ENCODE measurements at places on chromosomes 1 and 21. TPM values are rescaled to one million over a fixed set of nuclear protein-coding genes. Genes with fewer than 3 reads are reported as not detected.

MRAP gene
- not detected for polyA plus RNA-seq

XKR8 gene
- 8.1 TPM for polyA plus RNA-seq

RNU1-3 gene
- polyA plus RNA-seq, result not detected

SLC26A9 gene
- 0.35 TPM for polyA plus RNA-seq

FALEC gene
- 0.40 TPM for polyA plus RNA-seq

DMBX1 gene
- polyA plus RNA-seq, result not detected

- DNase-seq, result no peak
Measured at GRCh38 chr1:79204779-79205479, 198.4 kb upstream of the ADGRL4 start.

DNA sequence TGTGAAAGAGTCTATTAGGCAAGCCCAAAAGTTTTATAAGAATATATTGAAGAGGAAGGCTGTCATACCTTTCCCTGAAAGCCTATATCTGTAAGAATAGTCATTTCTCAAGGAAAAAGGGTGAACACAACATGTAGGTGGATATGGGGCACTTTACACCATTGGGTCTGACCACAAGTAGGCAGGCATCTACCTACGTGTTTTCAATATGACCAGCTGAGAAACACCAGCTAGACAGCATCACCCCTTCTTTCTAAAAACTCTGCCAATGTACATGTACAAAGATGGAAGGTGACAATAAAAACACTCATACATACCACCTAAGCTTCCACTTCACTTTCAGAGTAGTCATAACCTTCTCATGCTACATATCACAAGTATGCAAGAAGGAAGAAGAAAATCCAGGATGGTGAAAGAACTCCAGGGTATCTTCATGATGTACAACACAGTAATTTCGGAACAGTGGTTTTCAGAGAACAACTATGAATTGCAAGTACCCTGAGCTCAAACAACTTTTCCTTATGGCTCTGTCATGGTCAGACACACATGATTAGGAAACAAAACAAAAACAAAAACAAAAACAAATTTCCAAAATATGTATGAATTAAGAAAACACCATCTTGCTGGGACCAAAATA is 98.5 kb upstream of the ADGRL2 start:
- no peak for DNase-seq

DNA sequence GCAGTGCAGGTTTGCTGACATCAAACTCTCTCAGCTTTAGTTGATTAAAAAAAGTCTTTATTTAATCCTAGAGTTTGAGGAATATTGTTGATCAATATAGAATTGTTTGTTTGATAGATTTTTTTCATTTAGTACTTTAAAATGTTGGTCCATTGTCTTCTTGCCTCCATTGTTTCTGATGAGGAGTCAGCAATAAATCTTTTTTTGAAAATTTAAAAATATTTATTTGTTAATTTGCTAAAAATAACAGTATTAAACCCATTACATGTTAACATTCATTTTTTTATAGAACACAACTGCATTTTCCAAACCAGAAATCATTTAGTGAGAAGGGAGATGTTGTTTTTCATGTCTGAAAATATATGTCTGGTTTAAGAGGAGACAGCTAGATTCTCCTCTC is 173.8 kb upstream of the USP24 start:
- DNase-seq, result no peak

DNA sequence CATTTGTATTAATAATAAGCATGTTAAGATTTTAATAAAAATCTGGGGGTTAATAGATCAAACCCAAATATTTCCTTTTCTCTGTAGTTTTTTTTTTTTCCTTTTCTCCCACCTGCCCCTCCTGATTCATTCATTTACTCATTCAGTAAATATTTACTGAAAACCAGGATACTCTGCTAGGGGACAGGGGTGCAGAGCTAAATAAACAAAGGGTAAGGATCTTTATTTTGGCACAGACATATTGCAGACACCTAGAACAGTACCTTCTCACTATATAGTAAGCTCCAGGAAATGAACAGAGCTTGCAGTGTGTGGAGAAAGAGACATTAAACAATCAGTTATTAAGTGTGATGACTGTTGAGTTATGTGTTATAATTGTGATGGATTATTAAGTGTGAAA is 60.9 kb downstream of the AK5 start:
- no peak for DNase-seq

DNA sequence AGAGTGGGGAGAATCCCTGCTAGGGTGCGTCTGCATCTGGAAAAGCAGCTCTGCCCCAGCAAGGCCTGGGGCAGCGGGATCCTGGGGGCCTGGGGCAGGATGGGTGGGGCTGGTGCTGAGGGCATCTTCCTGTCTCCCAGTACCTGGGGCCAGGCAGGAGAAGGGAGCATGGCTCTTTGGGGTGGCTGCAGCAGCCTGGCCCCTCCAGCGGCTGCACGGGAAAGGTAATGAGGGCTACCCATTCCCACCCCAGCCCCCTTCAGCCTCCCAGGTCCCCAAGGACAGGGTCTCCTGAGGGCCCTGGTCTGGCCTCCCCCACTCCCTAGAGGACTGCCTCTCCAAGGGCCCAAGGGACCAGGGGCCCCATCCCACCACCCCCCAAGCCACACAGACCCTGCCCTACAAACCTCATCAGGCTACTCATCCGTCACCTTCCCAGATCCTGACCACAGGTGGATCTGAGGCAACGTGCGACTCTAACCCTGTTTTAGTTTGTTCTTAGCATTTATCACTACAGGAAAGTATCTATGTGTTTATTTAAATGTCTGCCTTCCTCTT is 910 bp upstream of the ANKRD65 start:
- no peak for DNase-seq

- no peak for DNase-seq
Measured at GRCh38 chr1:198273748-198274295, 117.0 kb downstream of the NEK7 start.

DNA sequence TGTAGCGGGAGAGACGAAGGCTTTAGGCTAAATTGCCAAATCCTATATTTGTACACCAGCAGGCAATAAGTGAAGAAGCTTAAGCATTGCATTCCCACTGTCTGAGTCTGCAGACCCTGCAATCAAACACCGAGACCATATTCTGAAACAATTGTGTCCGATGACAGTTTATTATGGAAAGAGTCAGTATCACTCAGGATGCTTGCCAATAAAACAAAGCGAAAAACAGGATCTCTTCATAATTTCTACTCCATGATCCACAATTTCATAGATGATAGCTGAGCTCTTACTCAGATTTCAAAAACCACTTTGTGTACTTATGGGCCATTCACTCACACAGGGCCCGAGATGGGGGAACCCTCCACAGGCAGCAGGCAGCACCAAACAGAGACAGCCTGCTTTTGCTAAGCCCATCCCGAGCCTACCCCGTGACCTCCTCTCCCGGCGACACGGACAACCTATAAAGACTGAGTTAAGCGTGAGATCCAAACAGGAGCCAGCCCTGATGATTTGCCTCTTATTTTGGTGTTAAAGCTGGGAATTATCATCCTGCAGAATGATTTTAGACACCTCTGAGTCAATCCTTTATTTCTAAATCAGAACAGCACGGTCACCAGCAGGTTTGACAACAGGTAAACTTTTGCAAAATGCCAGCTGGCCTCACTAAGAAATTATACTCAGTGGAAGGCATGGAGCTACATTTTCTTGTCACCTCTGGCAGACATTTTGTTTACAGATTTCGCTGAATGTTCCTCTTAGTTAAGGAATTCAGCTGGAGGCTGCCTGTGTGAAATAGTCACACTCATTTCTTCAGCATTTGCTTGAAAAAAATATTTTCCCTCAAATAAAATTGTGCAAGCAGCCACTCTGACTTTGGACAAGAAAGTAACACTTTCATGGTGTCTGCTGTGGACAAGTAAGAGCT is 212.4 kb downstream of the GPATCH2 start:
- no peak for DNase-seq

DNA sequence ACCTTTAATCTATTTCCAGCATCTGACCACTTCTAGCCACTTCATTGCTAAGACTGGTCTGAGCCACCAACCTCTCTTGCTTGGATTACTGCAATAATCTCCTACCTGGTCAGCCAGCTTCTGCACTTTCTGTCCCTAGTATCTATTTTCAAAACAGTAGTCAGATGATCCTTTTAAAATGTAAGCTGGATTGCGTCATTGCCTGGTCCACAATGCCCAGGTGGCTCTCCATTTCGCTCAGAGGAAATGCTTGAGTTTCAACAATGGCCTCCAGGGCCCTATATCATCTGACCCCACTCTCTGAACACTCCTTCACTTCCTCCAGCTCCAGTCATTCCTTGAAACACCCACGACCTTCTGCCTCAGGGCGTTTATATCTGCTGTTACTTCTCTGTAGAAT is 2.3 kb downstream of the FYB2 start:
- no peak for DNase-seq

DNA sequence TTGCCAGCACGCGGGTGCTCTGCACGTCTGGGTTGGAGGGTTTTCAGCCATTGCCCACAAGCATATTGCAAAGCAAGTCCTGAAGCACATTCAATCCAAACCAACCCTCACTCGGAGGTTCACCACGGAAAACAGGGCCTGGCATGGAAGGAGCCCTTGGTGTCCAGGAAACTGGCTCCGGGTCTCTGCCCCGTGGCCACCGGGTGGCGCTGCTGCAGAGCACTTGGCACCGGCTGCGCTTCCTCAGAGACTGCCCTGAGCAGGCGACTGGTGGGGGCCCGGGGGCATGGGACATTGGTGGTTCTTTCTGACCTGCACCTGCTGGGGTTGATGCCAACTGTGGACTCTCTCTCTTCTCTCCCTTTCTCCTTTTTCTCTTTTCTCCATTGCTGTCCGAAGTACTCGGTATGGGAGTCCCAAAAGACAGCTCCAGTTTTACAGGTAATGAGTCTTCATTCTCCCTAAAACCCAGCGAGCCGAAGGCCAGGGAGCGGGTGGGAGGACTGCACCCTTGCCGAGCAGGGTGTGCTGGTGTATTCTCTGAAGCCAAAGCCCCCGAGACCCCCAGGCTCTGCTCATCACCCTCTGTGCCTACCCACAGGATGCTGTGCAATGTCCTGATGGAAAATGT is 4.1 kb upstream of the KCNAB2 start:
- no peak for DNase-seq

GRCh38 chr1:167937709-167938010 is 788 bp upstream of the MPC2 start:
- DNase-seq, result no peak

DNA sequence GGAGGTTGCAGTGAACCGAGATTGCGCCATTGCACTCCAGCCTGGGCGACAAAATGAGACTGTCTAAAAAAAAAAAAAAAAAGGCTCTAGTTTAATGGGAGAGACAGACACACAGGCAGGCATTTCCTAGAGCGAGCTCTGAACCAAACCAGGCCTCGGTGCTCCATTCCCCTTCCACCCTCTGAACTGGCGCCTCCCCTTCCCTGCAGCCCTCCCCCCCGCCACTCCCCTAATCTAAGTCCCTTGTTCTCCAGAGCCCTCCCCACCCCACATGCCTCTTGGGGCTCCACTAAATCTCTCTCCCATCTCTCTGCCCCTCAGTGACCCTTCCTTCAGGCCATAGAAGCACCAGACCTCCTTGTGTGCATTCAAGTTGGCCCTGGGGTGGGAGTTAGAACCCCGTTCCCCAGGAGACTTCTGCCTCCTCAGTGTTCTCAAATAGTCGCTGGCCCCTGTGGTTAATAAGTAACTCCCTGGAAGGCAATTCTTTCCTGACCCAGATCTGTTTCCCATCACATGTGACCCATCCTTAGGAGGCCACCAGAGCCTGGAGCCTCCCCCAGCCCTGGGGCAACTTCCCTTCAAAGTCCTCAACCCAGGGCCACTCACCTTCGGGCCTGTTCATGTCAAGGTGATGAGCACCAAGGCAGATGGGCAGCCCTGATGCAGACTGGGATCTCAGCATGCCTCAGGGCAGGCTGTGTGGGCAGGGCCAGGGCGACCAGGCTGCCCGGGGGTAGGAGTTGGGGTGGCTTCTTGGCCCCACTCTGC is 42.6 kb upstream of the EPB41 start:
- DNase-seq, result no peak

GRCh38 chr1:60984062-60984799 is 98.1 kb upstream of the NFIA start:
- peak; percentile 69 for DNase-seq

DNA sequence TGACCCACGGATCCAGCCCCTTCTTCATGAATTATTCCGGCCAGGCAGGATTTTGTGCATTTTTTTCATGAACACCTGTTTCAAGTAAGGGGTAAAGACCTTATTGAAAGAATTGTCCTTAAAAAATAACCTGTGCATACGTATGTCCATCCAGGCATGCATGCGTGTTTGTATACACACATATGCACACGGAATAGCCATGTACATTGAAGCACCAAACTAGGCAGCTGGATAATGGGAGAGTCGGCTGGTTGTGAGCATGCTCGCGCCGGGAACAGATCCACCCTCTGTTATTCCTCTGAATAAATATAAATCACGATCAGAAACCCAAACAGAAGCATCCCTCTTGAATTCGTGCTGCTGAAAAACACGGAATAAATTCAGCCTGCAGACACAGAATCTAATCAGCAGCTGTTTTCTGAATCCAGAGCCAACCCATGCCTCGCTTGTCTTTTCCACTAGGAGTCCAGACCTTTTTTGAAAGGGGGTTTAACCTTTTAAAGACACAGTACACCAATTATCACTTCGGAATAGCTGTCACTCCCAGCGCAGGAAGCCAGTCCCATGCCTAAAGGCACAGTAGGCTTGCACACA is at the start of gene HIVEP3:
HIVEP3 (minus strand) TSS at position 473 of the 594 bp plus-strand sequence.
- DNase-seq, result no peak

DNA sequence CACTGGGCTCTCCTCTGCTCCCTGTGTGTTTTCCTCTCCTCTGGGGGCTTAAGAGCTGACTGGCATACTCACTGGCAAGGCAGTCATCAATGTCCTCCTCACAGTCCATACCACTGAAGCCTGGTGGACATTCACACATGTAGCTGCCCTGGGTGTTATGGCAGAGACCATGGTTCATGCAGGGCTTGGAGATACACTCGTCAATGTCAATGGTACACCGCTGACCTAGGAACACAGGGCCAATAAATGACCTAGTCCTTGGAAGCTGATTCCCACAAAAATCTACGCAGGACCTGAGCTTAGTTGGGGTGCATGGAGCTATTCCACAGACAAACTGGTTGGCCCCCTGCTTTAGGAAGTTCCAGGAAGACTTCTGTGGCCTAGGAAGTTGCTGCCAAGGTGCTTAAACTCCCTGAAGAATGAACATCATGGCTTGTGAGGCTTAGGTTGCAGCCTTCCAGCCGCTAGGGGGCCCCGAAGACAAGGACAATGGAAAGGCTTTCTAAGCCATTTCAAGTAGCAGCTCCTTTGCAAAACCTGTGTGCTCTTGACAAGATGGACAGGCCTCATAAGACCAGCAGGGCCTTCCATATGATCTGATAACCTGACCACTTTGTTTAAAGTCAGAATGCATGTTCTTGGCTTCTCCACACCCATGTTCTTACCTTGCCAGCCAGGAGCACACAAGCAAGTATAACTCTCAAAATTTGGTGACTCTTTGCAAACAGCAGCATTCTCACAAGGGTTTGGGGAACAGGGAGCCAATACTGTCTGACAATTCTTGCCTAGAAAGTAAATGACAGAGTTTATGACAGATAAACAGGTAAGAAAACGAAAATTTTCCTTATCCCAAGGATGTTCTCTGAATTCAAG is 52.3 kb upstream of the ADAM30 start:
- DNase-seq, result peak; percentile 48

DNA sequence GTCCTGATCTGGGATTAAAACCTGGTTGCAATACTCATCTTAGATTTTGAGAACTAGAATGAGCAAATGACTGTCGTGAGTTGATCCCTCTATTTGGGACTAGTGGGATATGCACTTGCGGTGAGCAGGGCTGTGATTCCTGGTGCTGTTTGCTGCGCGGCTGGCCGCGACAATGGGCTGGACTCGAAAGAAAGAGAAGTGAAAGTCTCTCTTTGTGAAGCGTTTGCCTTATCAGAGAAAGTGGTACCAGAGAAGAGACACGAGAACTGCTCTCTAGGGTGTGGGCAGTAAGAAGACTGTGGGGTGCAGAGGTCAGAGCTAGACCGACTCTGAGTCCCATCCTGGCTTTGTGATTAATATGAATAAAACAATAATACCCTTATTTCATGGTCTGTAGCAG is 8.6 kb downstream of the ST6GALNAC3 start:
- no peak for DNase-seq
